ENCODE measurements at places on chromosomes 5 and 9.

DNA sequence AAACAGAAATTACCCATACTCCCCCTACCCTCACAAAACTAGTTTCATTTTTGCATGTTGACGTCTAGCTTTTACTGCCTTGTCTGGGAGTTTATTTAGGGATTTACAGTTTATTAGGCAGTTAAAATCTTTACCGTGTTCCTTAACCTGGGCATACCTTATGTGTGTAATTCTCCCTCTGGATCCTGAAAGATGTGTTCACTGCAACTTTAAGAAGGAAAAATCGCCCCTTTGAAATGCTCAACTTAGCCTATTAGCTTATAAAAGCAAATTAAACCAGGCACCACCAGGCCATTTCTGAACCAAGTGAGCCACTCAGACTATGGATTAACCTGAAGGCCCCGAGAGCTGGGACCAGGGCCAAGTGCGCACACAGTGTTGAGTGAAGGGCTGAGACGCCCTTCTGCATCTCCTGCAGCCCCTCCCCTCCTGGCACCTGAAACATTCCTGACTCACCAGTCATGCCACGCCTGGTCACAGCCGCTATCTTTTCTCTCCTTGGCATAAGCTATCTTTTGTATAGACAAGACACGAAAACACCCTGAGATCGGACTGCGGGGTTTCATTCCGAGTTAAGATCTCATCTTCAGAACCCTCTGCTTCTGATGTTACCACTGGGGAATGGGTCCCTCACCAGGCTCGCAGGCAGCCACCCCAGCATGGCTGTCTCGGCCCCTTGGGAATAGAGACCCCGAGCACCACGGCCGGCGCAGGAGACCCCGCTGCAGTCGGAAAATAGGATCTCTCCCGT is 111.9 kb downstream of the ROR2 start:
- peak; percentile 89 for DNase-seq

DNA sequence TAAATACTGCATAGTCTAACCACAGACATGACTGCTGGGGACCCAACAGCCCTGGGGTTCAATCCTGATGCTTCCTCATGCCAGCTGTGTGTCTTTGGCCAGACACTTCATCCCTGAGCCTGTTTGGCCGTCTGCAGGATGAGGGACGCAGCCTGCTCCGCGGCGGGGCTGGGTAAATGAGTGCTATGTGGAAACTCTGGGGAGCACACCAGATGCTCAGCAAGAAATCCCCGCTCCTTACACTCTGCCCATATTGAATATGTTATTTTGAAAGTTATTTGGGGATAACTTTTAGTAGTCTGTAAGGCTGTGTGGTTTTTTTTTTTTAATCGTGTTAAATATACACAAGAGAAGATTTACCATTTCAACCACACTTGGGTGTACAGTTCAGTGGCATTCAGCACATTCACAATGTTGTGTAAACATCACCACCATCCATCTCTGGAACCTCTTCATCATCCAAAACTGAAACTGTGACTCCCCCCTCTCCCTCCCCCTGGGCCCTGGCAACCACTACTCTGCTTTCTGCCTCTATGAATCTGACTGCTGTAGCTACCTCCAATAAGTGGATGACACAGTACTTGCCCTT is 42.7 kb downstream of the SH3PXD2B start:
- no peak for DNase-seq

DNA sequence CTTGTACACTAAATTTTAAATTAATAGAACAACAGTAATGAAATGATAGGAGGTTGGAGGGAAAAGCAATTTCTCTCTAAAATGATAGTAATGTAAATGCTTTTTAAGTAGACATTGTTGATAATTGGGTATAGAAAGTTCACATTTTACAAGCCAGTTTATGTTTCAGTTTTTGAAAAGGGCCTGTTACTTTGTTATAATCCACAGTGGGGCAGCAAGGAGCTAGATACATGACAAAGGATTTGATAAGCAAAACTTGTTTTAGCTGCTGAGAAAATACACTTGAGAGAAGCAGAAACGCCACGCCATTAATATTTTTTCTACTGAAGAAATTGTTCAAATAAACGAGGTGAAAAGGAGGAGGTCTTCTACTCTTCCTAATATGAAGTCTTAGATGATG is 30.2 kb downstream of the SREK1 start:
- DNase-seq, result peak; percentile 14

DNA sequence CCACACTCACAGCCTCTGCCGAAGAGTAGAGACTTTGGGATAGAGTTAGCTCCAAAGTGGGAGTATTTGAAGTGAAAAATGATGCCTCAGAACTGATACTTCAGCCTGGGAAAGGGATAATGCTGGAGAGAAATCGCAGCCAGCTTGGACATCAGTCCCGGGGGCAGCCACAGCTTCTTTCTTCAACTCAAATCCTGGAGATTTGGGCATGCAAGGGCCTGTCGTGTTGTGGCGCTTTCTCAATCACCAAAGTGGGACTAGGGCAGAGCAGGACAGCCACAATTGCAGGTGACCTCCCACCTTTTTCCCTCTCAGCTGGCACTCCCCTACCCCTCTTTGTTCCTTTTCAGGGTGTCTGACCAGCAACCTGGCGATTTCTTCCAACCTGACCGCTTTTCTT is 70.4 kb downstream of the UBAP1 start:
- no peak for DNase-seq

DNA sequence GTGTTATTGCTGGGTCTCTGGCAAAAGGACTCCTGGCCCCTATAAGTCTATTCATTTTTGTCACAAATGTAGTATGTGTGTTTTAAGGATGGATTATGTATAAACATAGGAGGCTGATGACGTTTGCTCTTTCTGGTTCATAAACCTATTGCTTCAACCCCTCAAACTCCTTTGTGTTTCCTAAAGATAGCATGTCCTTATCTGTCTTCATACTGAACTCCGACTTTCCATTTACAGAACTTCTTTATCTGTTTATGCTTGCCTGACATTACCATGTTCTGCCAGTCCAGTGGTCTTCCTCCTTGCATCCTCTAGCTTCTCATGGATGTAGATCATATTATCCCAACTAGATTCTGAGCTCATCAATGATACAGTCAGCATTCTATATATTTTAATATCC is 46.1 kb downstream of the ARHGEF28 start:
- no peak for DNase-seq

DNA sequence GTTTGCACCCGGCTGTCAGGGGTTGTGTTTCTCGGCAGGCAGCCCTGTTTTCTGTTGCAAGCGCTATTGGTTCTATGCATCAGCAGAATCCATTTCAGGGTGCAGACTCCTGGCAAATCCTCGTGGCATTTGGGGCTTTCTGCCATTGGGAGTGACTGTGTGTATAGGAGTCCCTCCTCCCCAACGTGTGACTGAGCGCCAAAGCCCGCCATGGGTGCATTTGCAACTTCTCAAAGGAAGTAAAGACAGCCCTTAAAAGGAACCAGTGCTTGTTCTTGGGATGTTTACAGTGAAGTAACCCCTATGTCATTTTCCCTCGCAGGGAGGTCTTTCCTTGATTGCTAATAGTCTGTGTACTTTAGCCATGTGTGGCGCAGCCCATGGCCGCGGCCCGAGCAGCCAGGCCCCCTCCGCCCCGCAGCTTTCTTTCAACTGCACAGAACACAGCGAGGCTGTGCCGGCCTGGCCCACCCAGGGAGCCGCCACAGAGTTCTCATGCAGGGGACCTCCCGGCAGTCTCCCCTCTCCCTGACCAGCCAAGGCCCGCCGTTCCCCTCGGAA is 175.6 kb downstream of the HSD17B3 start:
- DNase-seq, result no peak

- DNase-seq, result no peak
Observed at GRCh38 chr9:99666571-99666970, 155.1 kb upstream of the NR4A3 start.

DNA sequence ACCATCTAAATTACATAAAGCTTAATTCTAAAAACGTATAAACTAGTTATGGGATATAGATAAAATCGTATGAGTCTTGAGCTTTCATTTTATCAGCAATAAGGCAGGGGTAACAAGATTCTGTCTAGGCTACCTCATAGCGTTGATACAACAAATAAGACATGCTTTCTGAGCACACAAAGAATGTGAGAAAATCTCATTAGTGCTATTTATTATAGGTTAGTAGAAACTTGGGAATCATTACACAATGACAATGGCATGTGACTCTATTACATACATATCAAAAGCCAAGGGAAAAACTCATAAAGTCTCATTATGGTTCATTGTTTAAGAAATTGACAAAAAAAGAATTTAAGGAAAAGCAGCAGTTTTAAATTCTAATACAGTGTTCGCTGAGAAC is 448.6 kb downstream of the PLK2 start:
- DNase-seq, result no peak

DNA sequence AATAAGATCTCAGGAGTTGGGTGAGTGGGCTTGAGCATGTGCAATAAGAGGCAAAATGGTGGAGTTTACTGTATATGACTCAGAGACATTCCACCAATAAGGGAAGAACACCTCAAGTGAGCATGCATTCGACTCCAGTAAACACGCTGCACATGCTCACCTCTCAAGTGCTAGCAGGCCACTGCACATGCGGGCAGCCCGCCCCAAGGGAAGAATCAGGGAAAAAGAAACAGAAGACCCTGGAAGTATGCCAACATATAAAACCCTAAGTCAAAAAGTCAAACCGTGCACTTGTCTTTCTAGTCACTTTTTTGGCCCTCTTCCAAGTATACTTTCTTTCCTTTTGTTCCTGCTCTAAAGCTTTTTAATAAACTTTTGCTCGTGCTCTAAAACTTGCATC is 245.3 kb upstream of the RASA1 start:
- DNase-seq, result no peak
